ENCODE measurements at places on chromosomes 5 and 9. TPM values are rescaled to one million over a fixed set of nuclear protein-coding genes. Genes with fewer than 3 reads are reported as not detected.

GRCh38 chr9:75372499-75373268, 284.4 kb downstream of the OSTF1 start:
- no peak overlapping the region for H3K27ac ChIP-seq
- no peaks in the 10 kb centered on the region for H3K36me3 ChIP-seq
- no peaks in the 10 kb centered on the region for H3K27me3 ChIP-seq
- no peak overlapping the region for H3K4me3 ChIP-seq
- no peaks in the 10 kb centered on the region for H3K4me1 ChIP-seq

GRCh38 chr5:40217553-40217952, 462.2 kb upstream of the PTGER4 start:
- H3K36me3 ChIP-seq, result no peaks in the 10 kb centered on the region
- no peaks in the 10 kb centered on the region for H3K27me3 ChIP-seq
- H3K4me3 ChIP-seq, result no peak overlapping the region
- no peak overlapping the region for H3K27ac ChIP-seq
- H3K4me1 ChIP-seq, result no peaks in the 10 kb centered on the region
- DNase-seq, result no peak

GRCh38 chr5:128446-128845, 36.5 kb downstream of the PLEKHG4B start:
- no peaks in the 10 kb centered on the region for H3K4me1 ChIP-seq
- H3K36me3 ChIP-seq, result no peaks in the 10 kb centered on the region
- no peak for DNase-seq
- H3K4me3 ChIP-seq, result no peak overlapping the region
- no peaks in the 10 kb centered on the region for H3K27me3 ChIP-seq

DNA sequence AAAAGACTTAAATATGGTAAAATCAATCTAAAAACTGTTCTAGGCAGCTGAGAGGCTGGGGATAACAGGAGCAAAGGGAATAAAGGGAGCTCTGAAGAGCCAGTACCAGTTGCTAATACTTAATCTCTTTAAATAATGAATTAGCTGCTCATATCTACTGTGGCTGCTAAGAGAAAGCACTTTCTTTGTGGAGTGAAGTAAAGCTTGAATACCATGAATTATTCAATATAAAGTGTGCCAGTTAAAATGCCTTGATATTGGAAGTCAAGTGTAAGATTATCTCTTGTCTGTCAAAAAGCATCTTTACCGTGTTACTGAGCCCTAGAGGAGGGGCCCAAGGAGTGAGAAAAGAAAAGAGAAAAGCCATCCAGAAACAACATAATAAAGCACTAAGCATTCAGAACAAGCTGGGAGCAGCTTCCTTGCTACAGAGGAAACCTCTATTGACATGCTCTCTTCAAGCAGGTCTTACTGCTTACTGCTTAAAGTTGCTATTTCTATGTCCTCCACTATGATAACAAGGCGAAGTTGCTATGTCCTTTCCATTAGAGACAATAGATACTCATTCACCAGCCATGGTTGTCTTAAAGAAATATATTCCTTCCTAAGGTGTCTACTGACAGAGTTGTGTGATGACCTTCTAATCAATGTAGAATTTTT, 297.4 kb downstream of the CETN3 start:
- no peak overlapping the region for H3K27ac ChIP-seq
- no peaks in the 10 kb centered on the region for H3K4me1 ChIP-seq
- DNase-seq, result no peak

DNA sequence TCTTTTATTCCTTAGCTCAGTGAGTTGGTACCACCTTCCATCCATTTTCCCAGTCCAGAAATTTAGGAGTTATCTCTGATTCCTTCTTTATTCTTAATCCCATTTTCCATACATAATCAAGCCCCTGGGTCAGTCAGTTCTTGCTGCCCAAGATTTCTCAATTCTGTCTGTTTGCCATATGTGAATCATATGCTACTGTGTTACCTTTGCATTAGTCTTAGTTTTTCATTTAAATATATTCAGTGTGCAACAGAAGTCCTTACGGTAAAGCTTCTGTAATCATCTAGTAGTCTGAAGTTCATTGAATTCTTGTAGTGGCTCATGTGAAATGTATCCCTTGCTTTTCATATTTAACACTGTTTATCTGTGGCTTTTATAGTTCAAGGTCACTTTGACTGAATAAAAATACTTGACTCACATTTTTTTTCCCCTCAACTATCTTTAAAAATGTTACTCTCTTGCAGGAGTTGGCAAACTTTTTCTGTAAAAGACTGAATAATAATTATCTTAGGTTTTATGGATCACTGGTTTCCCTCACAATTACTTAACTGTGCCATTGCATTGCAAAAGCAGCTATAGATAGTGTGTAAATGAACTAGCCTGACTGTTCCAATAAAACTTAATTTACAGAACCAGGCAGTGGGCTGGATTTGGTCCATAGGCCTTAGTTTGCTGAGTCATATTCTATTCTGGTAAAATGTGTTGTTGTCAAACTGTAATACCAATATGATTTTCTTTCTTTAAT, 6.9 kb downstream of the KIAA1958 start:
- no peaks in the 10 kb centered on the region for H3K27me3 ChIP-seq
- H3K36me3 ChIP-seq, result no peaks in the 10 kb centered on the region
- H3K27ac ChIP-seq, result no peak overlapping the region
- no peak for DNase-seq
- H3K4me3 ChIP-seq, result no peak overlapping the region

DNA sequence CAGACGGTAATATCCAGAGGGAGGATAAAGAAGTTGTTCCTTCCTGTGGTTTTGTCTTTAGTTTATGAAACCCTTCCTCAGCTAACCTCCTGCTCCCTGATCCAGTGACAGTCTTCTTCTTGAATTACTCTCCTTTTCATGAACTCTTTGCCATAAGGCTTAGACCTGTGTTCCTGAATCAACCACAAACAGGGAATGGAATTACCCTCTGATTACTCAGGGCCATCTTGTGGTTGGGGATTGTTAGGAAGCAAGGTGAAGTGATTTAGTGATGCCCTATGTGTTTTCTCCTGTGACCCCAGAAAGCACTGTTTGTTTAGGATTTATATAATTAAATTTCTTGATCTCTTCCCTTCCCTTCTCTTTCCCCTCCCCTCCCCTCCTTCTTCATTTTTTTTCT, 409.1 kb downstream of the TAF11L14 start:
- no peak for DNase-seq
- H3K4me3 ChIP-seq, result no peak overlapping the region
- no peak overlapping the region for H3K27ac ChIP-seq
- no peaks in the 10 kb centered on the region for H3K4me1 ChIP-seq
- no peaks in the 10 kb centered on the region for H3K36me3 ChIP-seq

DNA sequence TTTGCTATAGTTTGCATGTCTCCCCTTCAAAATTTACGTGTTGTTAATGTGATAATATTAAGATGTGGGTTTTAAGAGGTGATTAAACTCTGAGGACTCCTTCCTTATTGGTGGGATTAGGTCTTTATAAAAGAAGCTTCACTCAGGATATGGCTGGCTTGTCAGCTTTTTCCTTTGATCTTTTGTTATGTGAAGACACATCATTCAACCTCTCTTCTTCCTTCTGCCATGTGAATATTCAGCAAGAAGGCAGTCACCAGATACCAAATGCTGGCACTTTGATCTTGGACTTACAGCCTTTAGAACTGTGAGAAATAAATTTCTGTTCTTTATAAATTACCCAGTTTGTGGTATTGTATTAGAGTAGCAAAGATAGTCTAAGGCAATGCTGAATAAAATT, 855.9 kb upstream of the CDH10 start:
- no peaks in the 10 kb centered on the region for H3K4me1 ChIP-seq
- no peak overlapping the region for H3K4me3 ChIP-seq
- no peak for DNase-seq
- H3K27ac ChIP-seq, result no peak overlapping the region
- H3K36me3 ChIP-seq, result no peaks in the 10 kb centered on the region

- no peaks in the 10 kb centered on the region for H3K36me3 ChIP-seq
- no peak for DNase-seq
- no peak overlapping the region for H3K27ac ChIP-seq
- no peaks in the 10 kb centered on the region for H3K27me3 ChIP-seq
- no peak overlapping the region for H3K4me3 ChIP-seq
Measured at GRCh38 chr5:118705959-118706667, 282.2 kb downstream of the DTWD2 start.

- H3K36me3 ChIP-seq, result no peaks in the 10 kb centered on the region
- H3K27ac ChIP-seq, result no peak overlapping the region
- H3K4me1 ChIP-seq, result no peaks in the 10 kb centered on the region
- H3K4me3 ChIP-seq, result no peak overlapping the region
- DNase-seq, result no peak
Measured at GRCh38 chr5:62707131-62707530, 128.5 kb downstream of the LRRC70 start.

DNA sequence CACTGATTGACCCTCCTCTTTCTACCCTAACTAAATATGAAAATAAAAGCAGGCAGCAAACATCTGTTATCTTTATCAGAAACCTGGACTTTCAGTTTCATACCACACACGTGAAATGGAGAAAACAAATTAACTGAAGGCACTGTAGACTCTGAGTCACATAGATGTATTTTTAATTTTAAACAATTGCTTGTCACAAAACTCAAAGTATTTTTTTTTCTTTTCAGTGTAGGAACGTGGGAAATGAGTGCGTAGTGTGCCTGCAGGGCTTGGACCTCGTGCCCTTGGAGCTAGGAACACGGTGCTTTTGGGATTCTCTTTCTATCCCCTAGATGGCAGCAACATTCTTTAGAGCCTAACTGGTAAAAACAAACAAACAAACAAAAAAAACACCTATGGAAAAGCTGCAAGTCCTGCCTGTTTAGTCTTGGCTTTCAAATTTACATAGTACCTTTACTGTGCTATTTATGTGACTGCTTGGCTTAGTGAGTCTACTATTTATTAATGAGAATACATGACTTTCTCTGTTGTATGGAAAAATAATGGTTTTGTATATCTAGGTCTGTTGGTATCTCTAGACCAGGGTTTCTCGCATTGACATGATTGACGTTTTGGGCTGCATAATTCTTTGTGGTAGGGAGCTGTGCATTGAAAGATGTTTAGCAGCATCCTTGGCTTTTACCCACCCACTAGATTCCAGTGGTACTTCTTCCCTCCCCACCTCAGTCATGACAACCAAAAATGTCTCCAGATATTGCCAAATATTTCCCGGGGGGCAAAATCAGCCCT, 16.8 kb upstream of the ACTBL2 start:
- no peak overlapping the region for H3K27ac ChIP-seq
- peaks cover 13% of the 10 kb centered on the region for H3K4me1 ChIP-seq
- no peaks in the 10 kb centered on the region for H3K36me3 ChIP-seq
- H3K4me3 ChIP-seq, result peak overlapping the region; percentile 31

DNA sequence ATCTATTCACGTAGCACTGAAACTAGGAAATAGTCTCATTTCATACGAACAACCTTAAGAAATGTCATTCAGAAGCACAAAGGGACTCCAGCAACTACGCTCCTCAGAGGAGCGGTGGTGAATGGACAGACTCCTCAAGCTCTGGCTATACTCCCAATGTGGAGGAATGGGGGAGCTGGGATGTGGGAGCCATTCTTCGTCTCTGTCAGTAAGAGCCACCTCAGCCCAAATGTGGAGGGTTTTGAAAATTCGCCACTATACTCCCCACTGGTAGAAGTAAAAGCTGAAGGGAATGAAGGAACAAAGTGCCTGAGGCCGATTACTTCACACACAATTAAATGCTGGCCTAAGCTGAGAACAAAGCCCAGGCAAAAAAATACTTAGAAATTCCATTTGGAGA, 96.3 kb downstream of the ADAMTS12 start:
- H3K4me1 ChIP-seq, result no peaks in the 10 kb centered on the region
- DNase-seq, result no peak
- no peaks in the 10 kb centered on the region for H3K27me3 ChIP-seq

DNA sequence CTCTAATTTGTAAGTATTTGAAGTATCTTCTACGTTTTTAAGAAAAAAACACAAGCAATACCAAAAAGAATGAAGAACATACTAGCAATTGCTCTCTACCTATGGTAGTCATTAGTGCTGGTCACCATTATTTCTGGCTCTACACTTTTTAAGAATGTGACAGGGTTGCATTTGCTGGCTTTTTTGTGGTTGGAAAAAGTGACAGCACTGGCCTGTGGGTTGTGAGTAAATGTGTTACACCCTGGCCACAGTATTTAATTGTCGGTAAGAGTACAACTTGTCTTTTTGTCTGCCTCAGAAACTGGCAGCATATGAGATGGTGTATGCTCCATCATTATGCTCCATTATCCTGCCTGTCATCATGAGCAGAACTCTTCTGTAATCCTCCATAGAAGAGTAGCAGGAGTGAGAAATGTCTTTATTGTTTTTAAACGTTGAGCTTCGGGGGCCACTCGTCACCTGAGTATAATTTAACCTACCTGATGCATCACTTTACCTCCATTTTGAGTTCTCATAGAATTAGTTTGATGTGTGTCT, 449.8 kb downstream of the ISL1 start:
- H3K27ac ChIP-seq, result no peak overlapping the region
- no peak overlapping the region for H3K4me3 ChIP-seq
- no peaks in the 10 kb centered on the region for H3K36me3 ChIP-seq
- DNase-seq, result no peak
- H3K27me3 ChIP-seq, result no peaks in the 10 kb centered on the region

- H3K27me3 ChIP-seq, result no peaks in the 10 kb centered on the region
- no peak overlapping the region for H3K4me3 ChIP-seq
- H3K36me3 ChIP-seq, result no peaks in the 10 kb centered on the region
- no peaks in the 10 kb centered on the region for H3K4me1 ChIP-seq
- DNase-seq, result no peak
Measured at GRCh38 chr5:139611703-139612584, 36.2 kb upstream of the CXXC5 start.

DNA sequence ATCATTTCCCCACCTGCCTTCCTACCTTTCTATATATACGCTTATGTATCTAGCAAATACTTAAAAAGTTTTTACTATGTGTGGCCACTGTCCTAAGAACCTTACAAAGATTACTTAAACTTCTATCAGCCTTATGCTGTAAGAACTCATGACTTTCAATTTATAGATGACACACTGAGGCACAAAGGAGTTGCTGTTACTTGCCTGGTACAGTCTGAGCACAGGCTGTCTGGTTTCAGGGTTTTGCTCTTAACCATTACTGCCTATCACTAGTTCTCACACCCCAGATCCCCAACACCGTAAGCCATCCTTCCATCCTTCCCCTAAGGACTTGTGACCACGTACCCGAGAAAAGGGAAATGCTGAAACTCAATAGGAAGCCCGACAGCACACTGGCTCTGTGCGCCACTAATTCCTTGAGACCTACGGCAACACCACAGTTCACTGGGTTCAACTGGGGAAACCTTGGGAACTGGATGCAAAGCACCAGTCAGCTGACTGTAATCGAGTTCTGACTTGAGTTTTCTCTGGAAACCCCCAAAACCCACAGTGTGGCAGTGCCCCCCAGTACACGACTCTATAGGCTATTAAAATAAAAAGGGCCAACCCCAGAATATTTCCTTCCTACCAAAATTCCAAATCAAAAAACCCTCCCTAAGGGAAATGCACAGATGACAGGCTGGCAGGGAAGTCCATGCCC, 56.0 kb downstream of the AUH start:
- H3K36me3 ChIP-seq, result peaks cover 3% of the 10 kb centered on the region
- no peak overlapping the region for H3K4me3 ChIP-seq
- no peaks in the 10 kb centered on the region for H3K27me3 ChIP-seq
- peak overlapping the region; percentile 91 for H3K27ac ChIP-seq

GRCh38 chr5:52922384-52922783, 66.8 kb upstream of the ITGA2 start:
- no peaks in the 10 kb centered on the region for H3K4me1 ChIP-seq
- no peaks in the 10 kb centered on the region for H3K36me3 ChIP-seq

The MEF2C gene
- 322 TPM for total RNA-seq

The TMEFF1 gene
- total RNA-seq, result 0.29 TPM
